ENCODE measurements at places on chromosomes 5 and 9. TPM values are rescaled to one million over a fixed set of nuclear protein-coding genes. Genes with fewer than 3 reads are reported as not detected.

ZFP62 gene
- 28.4 TPM for total RNA-seq

DNA sequence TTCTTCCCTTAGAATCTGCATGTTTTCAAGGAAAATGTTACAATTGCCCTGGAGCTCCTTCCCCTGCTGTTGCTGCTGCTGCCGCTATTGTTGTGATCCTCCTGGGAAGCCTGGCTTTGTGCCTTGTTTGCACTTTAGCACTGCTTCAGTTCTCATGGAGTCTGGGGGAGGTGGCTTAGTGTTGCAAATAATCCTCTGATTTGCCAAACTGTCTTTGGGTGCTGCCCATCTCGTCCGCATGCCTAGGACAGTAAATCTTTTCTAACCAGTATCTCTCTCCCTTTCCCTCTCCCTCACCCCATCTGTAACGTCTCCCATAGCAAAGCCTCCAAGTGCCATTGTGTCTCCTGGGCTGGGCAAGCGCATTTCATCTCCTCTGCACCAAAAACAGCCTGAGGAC is 30.3 kb downstream of the FAM240B start:
- peak; percentile 7 for DNase-seq

DNA sequence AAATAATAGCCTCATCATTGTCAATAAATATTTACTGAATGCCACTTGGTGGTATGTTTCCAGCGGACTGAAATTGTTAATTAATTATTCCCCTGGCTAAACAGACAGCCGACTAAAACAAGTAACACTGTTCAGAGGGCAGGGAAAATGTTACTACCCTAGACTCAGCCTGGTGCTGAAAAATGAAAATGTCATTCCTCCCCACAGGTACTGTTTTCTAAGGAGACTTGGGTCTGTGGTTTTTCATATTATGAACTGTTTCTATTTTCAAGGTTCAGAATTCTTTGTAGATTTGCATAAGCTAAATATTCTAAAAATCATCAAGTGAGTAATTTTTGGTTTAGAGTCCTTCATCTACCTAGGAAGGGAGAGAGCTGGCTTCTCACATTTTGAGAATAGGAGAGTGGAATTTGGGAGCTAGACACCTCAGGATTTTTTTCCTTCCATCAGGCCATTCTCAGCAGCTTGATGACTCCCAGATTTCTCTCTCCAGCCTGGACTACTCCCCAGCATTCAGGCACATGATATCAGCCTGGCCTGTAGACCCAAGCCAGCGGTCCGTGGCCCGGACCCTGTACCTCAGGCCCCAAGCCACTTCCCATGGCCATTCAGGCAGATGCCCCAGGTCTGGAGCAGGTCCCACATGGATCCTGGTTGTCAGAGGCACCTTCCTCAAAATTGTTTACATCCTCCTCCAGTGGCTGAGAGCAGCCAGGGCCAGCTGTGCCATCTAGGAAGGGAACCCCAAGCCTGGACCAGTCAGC is 24.4 kb downstream of the BHMT start:
- DNase-seq, result no peak

DNA sequence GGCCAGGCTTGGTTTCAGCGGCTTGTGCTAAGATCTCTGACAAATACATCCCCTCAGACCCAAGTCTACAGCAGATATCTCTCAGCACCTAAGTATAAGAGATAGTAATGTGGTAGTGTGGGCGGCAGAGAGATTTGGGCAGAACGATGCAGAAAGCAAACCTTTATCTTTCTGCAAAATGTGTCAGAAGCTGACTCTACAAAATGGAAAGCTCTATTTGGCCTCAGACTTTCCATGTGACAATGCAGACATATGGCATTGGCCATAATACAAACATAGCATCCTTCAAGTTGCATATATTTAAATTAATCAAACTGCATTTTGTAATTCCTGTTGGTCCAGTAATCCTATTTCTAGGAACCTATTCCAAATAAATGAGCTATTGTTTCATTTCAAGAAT is 102.5 kb upstream of the RAI14 start:
- peak; percentile 23 for DNase-seq

DNA sequence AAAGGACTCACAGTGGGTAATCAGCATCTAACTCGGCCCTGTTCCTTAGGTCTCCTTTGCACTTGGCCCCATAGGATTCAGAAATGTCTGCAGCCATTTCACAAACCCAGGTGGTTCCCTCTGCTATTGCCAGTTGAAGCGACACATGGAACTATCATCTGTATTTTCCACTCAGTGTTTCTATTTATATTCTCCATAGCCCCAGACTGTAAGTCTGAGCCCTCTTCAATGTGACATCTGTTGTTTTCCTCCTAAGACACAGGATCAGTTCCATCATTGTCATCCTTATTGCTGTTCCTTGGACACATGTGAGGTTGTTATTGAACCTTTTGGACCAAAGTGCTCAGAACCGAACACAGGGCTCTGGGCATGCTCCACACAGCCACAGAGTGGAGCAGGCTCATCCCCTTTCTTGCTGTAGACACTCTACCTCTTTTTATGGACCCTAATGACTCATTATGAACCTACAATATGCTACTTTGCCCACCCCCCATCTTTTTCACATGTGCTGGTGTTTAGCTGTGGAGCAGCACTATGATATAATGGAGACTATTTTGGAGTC is 36.4 kb downstream of the GARNL3 start:
- no peak for DNase-seq

DNA sequence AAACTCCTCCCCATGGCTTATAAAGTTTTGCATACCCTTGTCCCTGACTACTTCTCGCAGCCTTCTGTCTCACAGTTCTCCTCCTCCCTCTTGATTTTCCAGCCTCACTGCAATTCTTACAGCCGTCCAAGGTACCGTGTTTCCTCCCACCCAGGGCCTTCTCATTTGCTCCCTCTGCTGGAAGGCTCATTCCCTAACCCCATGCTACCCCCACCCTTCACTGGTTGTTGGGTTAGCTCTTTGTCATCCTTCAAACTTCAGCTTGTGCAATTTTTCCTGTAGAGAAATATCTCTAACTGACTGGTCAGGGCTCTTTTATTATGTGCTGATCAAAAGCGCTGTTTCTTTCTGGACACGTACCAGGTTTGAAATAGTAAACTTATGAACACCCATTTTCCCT is 329.2 kb downstream of the EBF1 start:
- no peak for DNase-seq

SURF6 gene
- 12.9 TPM for total RNA-seq

DNA sequence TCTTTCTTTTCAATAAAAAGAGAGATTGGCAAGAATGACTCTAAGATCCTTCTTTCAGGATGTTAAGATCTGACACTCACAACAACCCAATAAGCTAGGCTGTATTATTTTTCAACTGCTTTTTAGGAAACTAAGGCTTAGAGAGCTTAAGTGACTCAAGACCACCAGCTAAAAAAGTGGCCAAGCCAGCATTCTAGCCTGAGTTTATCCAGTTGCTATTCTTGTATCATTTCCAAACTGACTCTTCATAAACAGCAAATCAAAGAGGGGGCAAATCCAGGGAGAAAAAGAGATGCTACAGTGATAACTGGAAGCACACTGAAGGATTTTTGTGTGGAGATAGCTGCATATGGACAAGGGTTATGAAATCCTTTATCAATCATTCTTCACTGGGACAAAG is 47.1 kb downstream of the TMEM252 start:
- no peak for DNase-seq

TEX48 gene
- total RNA-seq, result not detected

DNA sequence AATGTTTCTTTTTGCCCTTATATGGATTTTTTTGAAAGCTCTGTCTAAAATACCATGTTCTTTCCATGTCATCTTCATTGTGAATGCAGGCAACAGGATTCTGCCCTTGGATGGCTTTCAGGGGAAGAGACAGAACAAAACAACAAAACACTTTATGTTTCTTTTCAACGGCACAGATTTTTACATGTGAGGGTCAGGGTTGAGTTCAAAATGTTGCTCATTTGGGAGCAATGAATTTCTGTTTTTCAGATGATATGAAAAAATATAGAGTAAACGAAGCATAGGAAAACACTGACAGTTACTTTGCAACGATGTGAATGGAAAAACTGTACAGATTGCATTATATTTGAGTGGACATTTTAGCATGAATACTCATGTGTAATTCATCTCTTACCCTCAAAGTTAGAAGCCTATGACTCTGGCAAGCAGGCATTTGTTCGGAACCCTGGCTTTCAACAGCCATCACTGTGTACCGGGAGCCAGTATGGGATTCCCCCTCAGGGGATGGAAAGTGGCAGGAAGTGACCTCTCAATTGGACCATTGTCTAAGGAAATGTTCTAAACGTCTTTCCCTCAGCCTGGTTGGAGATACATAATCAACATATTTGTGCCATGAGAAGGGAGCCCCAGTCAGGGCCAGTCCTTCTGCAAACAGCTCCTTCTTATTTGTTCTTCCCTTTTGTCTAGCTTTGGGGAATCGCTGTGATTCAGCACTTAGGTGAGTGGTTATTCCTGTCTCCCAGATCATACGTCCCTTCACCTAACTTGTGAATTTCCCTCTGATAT is 153.9 kb upstream of the MEF2C start:
- DNase-seq, result peak; percentile 48

DNA sequence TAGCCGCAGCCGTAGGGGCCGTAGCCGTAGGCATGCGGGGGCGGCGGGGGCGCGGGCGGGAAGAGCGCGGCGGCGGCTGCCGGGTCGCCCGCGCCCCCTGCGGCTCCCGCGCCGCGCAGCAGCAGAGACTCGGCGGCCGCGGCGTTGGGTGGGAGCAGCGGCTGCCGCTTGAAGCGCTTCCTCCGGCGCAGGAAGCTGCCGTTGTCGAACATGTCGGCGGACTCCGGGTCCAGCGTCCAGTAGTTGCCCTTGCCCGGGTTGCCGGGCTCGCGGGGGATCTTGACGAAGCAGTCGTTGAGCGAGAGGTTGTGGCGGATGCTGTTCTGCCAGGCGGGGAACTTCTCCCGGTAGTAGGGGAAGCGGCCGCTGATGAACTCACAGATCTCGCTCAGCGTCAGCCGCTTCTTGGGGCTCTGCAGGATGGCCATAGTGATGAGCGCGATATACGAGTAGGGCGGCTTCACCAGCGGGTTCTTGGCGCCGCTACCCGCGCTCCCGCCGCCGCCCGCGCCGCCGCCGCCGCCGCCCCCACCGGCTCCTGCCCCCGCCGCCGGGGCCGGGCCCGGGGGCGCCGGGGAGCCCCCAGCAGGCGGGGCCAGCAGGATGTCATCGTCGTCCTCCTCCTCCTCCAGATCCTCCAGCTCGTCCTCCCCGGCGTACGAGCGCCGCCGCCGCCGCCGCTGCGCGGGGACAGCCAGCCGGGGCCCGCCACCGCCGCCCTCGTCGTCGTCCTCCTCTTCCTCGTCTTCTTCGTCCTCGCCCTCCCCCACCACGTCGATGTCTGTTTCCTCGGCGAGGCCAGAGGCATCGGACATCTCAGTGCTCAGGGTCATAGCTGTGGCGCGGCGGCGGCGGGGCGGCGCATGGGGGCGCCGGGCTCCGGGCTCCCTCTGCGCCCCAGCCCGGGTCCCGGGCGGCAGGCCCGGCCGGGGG is 781 bp downstream of the FOXD1 start:
- no peak for DNase-seq

CDKN2B-AS1 gene
- total RNA-seq, result 0.20 TPM

GRCh38 chr5:160956051-160956450 is 104.0 kb upstream of the ATP10B start:
- peak; percentile 7 for DNase-seq

GOLM1 gene
- 26.0 TPM for total RNA-seq

TAF11L10 gene
- not detected for total RNA-seq

DDX31 gene
- 13.8 TPM for total RNA-seq

ELAVL2 gene
- 3.2 TPM for total RNA-seq

KIF24 gene
- total RNA-seq, result 2.6 TPM

DNA sequence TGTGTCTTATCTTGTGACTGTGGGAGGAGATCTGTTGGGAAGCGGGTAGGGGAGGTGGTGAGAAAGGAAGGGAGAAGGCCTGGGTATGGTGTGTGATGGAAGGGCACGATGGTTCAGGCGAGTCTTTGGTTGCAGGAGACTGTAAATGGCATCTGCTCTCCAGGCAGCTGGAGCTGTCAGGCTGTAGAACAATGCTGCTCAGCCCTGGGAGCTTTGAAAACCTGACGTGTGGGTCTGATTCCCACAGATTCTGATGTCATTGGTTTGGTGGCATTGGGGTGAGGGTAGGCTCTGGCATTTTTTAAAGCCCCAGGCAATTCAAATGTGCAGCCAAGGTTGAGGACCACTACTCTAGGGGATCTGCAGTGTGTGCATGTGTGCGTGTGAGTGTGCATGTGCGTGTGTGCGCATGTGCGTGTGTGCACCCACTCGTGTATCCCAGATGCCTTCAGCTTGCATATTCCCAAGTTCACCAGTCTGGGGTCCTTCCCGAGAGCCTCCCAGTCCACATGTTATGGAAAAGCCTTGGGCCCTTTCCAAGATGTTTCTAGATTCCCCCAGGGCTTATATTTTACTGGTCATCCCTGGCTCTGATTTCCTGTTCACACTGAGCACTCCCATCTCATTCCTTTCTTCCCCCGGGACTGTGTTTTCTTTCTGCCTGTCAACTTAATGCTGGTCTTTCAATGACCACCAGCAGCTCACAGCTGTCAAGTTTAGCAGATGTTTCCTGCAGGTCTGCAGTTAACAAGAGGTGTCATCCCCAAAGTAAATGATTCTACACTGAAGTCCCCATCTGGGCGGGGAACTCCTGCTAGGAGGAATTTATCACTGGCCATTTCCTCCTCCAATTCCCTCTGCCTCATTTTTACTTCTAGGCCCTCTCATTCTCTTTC is 34.0 kb downstream of the BOD1 start:
- peak; percentile 33 for DNase-seq

DNA sequence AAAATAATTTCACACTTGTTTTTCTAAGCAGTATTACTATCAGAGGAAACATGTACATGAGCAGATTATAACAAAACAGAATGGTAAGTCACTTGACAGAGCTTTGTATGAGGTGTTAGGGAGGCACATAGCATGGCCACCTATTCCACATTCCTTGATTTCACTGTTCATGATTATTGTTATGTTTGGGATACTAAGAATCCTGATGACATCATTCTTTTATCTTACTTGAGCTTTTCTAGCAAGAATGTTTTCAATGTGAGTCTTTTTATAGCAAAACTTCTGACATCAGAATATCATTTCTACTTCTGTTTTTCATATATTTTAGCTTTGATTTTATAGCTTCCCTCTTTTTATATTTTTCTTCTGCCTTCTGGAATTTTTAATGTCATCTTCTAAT is 208.2 kb downstream of the DMRTA1 start:
- no peak for DNase-seq

DNA sequence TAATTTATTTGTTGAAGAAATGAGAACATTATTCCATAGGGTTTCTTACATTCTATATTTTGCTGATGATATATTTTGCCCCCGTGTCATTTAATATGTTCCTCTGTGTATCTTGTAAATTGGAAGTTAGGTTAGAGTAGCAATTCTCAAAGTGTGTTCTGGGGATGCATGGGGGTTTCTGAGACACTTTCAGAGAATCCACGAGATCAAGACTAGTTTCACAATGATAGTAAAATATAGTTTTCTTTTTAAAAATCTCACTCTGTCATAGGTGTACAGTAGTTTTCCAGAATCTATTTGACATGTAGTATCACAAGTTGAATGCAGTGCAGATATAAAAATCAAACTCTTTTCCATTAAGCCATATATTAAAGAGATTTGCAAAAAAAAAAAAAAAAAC is 488.6 kb upstream of the SGCD start:
- no peak for DNase-seq

ADGRD2 gene
- total RNA-seq, result not detected

GARIN3 gene
- total RNA-seq, result not detected
